ENCODE measurements at places on chromosomes 4 and X.

- no peak for DNase-seq
Observed at GRCh38 chr4:37653601-37654000, 32.6 kb downstream of the RELL1 start.

DNA sequence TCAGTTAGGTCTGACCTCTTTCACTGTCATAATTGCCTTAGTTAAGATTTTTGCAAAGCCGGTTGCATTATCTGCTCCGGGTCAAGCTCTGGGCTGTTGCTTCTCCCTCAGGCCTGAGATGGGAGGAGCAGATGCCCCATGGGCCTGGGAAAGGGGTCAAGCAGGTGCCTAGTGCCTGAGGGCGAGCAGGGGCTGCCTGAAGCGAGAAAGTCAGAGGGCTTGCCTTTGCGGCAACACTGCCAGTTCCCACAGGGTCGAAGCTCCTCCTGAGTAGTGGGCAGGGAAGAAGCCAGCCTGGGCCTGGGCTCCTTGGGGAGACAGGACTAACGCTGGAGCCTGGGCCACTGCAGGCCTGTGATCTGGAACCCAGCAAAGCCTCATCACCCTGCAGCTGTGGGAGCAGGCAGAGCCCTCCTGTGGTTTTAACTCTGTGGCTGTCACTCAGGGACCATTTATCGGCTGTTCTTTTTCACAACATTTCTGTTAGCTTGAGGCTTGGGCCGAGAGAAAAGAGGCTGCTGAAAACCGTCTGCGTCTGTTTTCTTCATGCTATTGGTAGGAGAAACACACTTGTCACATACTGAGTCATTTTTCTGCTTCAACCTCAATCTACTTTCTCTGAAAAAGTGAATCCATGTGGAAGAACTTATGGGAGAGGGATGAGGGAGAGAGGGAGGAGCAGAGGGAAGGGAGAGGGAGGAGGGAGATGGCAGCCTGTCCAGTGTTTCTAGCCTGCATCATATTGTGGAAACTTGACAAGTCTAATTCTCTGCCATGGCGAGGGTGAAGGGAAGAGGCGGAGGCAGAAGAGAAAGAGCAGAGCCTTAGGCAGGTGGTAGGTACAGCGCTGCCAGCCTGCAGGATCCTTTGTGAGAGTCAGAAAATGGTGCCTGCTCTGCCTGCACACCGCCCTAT, 68.4 kb downstream of the RHOH start:
- peak; percentile 40 for DNase-seq

DNA sequence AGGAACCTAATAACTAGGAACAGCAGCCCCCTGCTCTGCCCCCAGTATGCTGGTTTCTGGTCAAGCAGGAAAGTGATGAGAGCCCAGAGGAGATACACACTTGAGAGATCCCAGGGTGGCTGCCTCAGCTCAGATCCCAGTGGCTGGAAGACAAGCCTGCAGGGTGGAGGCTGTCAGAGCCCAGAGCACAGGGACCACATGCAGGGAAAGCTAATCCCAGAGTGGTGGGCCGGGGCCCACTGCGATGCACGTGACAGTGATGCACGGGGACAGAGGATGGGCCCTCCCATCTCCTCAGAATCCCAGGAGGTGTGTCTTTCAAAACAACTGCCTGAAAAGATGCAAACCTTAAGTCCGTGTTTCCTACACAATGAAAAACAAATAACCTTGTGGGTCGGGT, 29.1 kb upstream of the CRMP1 start:
- no peak for DNase-seq

- DNase-seq: no peak
Observed at GRCh38 chr4:124483048-124483906, 229.3 kb downstream of the ANKRD50 start.

DNA sequence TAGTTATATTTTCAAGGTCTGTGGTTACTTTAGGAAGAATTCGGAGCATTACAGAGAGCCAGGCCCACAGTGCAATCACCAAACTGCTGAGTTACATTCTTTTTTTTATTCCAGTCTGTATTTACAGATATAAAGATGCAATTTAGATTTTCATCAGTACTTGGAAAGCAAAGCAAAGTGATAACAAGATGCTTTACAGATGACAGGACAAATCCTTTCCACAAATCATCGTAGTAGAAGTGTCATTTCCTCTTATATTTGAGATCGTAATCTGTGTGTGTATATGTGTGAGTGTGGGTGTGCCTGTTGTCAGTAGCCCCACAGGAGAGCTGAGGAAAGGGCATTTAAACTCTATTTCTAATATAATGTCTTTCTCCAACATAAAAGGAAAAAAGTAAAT, 1893.7 kb downstream of the STIM2 start:
- no peak for DNase-seq

GRCh38 chrX:75038925-75039324, 113.7 kb upstream of the NEXMIF start:
- DNase-seq: no peak

DNA sequence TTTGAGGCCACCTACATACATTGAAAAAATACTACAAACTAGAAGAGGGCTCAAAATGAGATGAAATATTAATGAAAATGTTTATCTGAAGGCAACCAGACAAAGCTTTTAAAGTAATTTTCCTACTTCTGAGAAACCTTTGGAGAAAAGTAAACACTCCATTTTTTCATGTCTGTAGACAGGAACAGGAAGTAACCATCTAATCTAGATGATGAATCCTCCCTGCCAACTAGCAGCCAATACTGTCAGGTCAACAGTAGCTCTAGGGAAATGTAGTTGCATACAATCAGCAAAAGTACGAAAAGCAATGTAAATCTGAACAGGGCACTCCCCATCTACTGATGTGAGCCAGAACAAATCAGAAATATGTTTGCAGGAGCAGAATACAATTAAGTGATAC, 49.0 kb downstream of the AMMECR1 start:
- no peak for DNase-seq

DNA sequence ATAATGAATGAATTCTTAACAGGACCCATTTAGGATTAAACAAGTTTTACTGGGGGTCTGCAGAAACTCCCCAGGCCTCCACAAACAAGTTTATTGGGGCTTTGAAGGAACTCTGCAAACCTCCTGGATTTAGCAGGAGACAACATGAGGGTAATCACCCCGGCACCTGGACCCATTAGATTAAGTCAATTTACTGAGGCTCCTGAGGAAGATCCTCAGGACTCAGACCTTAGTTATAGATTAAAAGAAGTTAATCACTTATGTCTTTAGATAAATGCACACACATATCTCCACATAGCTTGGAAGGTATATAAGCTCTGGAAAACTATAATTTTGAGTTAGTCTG, 29.4 kb downstream of the XG start:
- no peak for DNase-seq

DNA sequence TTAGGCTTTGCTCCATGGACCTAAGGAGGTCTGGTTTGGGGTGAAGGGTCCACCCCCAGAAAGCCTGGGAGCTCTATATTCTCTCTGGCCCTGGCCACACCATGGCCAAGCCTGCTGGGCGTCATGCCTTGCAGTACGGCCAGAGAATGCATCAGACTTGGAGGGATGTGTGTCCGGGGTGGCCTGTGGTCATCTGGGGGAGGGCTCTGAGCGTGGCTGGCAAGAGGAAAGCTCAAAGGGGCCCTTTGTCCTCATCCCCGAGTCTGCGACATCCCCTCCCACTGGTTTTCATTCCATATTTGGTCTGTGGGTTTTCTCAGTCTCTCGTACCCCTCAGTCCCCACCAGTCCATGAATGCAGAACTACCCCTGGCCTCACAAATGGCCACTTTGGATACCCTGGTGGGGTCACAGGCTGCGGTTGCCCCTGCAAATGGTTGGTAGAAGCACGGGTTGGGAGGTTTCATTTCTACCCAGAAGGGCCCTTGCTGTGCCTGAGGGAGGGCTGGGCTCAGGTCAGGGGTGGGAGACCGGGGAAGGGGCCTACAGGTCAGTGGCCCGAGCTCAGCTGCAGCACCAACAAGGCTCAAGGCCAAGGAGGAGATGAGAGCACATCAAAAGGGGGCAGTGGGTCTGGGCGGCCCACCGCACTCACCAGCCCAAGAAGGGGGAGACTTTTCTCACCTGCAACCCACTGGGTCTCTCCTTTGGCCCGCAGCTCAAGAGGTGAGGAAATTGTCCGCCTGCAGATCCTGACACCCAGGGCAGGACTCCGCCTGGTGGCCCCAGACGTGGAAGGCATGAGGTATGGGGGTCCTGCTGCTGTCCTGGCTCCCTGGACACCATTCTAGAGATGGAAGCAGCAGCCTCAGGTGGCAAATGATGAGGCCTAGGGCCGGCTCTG, 30.2 kb downstream of the ZNF185 start:
- DNase-seq: no peak

GRCh38 chrX:6228720-6229119, at the start of gene NLGN4X:
Gene NLGN4X, minus strand, starts transcription at chrX:6228867. Its CDS starts 77,401 bp downstream, at chrX:6151466.
- no peak for DNase-seq

DNA sequence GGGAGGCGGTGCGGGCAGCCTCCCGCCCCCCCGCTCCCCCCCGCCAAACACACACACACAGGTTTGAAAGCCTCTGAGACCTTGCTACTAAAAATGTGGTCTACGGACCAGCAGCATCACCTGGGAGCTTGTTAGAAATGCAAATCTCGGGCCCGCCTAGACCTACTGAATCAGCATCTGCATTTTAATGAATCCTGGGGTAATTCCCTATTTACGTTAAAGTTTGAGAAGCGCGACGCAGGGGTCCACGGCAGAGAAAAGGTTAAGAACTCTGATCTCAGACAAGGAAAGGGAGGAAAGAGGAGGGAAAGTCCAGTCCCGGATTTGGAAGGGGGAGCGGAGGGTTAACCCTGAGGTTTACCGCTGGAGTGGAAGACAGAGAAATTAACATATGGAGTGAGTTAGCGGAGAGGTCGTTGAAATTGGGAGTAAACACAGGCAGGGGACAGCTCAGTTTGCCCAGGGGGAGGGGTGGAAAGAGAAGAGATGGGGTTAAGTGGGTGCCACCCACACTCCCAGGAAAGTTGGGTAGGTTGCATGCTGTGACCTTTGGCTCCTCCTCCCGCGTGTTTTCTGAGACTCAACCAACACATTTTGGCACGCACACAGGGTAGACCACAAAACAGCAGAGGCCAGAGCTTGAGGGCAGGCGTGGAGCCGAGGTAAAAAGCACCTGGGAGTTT, 483.6 kb downstream of the BCOR start:
- no peak for DNase-seq

- no peak for DNase-seq
Observed at GRCh38 chr4:13907255-13907751, 279.8 kb upstream of the BOD1L1 start.

- DNase-seq: no peak
Observed at GRCh38 chr4:155885666-155886065, 17.8 kb upstream of the TDO2 start.

DNA sequence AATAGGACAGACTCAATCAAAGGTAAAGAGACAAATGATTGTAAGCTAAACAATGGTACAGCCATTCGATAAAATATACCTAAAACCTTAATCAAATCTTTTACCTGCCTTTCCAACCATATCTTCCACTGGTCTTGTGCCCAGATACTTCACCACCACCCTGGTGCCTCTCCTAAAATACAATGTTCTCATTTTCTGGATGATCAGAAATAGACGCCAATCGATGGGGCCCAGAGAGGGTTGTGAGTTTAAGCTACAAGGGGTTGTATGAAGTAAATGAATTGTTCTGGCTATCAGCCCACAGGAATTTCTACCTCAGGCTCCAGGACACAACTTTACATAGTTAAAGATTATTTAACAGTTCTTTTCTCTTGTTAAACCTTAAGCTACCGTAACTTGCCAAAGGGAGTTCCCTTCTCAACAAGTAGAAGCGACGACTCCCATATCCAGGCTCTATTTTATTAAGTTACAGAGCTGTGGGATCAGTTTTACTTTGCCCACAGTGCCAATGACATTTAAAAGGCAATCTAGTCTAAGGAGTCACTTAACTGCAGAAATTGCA, 99.1 kb downstream of the CHRNA9 start:
- no peak for DNase-seq
